RKO (cell line): ENCODE measurements at places on chromosomes 2 and 18.

- peak; percentile 10 for DNase-seq
Observed at GRCh38 chr2:198901894-198902293, 555.8 kb downstream of the SATB2 start.

DNA sequence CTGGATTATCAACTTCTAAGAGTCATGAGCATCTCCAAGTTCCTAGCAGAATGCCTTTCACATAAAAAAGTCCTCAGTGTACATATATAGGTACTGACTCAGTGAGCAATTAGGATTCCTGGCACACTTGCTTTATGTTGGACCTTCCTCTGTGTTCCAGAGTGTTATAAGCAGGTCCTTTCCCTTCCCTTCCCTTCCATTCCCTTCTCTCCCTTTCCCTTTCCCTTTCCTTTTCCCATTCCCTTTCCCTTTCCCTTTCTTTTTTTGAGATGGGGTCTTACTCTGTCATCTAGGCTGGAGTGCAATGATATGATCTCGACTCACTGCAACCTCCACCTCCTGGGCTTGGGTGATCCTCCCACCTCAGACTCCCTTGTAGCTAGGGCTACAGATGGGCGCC is 48.7 kb downstream of the SCN3A start:
- DNase-seq, result no peak

- DNase-seq, result no peak
Observed at GRCh38 chr18:37764541-37765288, 199.1 kb upstream of the CELF4 start.

DNA sequence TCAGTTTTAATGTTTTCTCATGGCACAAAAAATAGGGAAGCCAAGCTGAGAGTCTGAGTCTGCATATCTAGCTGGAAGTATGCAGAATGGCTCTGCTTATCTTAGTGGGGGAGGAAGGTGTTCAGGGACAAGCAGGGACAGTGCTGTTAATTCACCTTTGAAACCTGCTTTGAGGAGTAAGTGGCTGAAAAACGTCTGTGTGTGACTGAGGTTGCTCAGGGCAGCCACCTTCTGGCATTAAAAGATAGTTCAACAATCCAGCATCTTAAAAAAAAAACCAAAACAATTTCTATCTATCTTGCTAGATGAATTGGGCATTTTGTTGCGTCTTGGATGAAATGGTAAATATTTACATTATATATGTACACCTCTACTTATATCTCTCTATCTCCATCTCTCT is 2.0 kb upstream of the TRPM8 start:
- peak; percentile 16 for DNase-seq

GRCh38 chr2:12064153-12064552 is 317.7 kb downstream of the LPIN1 start:
- DNase-seq, result no peak
